ENCODE measurements at places on chromosomes 7 and 10.

DNA sequence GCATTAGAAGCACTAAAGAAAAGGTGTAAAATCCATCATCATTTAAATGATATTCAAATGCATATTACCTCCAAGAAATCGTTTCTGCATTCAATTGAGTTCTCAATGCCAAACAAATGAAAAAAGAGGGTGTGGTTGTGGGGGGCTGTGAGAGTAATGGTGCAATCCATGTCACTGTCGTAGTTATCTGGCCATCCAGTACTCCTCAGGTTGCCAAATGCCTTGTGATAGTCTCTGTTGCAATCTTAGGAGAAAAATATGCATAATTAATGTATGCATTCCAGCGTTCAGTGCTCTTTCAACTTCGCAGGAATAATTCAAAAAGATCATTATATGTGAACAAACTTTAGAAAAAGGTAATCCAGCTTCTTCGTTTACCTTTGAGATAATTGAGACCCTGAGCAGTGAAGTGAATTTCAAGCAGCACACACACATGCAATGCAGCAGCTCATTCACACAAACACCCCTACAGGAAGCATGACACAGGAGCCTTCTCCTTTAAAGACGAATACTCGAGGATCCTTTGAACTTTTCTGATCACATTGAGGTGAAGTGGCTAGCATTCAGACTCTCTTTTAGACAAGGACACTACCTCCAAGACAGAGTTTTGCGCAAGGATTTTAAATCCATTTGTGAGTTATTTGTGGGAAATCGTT lies 73.4 kb downstream of the OR13A1 start:
- DNase-seq, result no peak

- DNase-seq, result no peak
Observed at GRCh38 chr10:30422981-30423654, 10.9 kb upstream of the MAP3K8 start.

DNA sequence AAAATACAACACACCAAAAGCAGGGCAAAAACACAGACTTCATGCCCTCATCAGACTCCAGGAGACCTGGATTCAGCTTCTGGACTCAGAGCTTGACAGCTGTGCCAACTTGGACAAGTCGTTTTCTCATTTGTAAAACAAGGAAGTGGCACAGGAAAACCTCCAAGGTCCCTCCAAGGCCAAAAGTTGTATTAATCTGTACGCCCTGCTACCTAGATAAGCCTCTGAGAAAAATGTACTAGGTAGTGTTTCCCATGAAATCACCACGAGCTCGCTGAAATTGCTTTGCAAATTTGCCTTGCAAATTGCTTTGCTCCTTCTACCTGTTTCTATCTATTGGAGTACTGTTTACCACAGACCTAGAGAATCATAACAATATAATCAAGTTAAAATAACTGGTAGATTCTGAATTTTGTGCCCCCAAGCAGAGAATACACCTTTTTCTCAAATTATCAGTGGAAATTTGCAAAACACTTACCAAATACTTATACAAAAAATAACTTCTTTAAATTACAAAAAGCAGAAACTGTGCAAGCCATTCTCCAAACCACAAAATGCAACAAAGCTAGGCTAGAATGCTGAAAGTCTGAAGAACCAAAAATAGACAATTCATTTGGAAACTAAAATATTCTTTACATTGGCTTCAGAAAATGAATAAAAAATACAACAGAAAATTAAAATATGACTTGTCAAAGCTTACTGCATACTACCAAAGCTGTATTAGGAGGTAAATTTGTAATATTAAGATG lies 158.1 kb upstream of the CHST15 start:
- no peak for DNase-seq

DNA sequence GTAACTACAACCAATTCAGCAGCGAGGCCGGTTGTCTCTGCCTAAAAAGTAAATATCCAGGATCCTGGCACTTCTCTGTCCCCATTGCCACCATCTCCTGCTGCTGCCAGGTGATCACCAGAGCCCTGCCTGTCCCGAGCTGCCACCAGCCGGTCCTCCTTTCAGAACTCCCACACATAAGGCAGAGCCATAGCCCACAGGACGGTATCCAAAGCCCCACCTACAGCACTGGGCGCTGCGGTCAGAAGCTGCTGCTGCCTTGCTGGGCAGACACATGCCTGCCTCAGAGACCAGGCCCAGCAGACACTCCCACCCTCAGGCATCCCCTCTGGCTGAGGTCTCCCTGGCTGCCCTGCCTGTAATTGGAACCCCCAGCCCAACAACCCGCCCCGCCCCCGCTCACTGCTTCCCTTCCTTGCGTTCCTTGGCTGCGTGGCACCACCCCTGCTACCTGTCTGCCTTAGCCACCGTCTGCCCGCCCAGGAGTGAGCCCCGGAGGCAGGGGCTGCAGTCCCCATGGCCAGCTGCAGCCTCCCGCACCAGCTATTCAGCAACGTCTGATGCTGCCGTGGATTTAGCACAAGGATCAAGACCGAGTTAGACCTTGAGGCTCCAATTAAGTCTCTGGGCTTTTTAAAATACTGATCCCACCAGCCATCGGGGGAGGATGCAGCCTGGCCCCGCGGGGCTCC lies 100.7 kb downstream of the CYTH3 start:
- DNase-seq, result no peak

DNA sequence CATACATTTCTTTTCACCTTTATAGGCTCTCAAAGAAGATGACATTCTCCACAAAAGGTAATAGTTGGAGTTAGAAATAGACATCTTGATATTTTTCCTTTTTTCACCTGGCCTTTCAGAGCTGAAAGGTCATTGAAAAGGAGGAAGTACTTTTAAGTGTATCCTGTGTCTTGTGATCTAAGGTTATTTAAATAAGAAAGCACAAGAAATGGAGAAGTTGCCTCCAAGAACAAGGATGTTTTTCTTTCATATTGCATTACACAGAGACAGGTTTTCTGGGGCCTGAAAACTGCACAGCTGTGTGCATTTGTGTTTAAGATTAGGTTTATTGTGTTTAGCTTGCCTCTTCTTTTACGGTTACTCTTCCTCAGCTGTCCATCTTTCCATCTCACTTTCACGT lies 103.4 kb upstream of the SEMA3D start:
- no peak for DNase-seq

DNA sequence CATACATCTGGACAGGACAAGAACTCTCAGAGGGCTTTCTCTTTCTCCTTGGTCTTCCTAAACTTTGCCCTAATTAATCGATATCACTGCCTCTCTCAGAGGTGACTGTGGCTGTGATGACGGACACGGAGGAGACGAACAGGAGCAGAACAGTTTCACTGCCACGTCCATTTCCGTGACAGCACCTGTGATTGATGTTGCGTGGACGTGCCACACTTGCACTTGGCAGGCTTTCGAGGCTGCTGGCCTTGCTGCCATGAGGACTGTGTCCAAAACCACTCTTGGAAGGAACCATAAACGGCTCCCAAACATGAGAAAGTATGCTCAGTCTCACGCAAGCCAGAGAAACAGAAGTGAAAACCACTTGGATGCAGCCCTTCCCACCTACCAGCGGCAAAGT lies 308.1 kb downstream of the DNAJB6 start:
- no peak for DNase-seq

DNA sequence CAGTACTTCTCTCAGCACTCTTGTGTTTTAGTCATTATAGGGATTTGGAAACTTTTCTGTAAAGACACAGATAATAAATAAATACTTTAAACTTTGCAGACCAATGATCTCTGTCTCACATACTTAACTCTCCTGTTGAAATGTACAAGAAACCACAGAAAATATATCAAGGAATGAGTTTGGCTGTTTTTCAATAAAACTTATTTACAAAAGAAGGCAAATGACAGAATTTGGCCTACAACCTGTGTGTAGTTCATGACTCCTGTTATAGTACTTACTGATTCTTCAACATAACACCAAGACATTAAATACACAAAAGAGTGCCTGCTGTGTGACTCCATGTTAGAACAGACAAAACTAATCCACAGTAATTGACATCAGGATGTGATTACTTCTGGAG lies 510.0 kb upstream of the PHF14 start:
- no peak for DNase-seq

DNA sequence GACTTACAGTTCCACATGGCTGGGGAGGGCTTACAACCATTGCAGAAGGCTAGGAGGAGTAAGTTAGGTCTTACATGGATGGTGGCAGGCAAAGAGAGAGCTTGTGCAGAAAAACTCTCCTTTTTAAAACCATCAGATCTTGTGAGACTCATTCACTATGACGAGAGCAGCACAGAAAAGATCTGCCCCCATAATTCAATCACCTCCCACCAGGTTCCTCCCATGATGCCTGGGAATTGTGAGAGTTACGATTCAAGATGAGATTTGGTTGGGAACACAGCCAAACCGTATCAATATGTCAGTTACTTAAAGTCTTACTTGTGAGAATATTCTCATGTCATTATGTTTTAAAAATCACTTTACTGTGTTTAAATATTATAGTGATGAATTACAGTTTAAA lies 481.9 kb downstream of the ARL4A start:
- no peak for DNase-seq

- DNase-seq, result no peak
Observed at GRCh38 chr7:31529103-31529502, 15.2 kb downstream of the ITPRID1 start.

- DNase-seq, result no peak
Observed at GRCh38 chr7:74302745-74303221, 13.6 kb downstream of the CLIP2 start.

- DNase-seq, result no peak
Observed at GRCh38 chr10:77214799-77215198, 422.8 kb downstream of the KCNMA1 start.

GRCh38 chr7:106187613-106188350 lies 75.7 kb upstream of the SYPL1 start:
- DNase-seq, result no peak

DNA sequence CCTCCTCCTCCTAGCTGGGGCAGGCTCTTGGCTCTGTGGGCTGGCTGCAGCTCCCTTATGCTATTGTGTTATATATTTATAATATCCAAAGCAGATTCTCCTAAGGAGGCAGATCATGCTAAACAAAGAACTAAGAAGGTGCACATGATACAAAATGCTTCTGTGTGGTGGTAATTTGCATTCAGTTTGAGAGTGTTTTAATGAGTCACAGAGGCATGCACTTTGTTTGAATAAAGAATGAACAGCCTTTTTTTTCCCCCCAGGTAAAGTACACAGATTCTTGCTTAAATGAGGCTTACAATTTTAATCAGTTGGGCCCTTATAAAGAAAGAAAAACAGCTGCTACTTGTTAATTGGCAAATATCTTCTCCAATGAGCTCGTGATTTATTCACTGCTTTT lies 95.0 kb downstream of the FANK1 start:
- DNase-seq, result no peak

GRCh38 chr7:24862461-24862860 lies 105.2 kb upstream of the GSDME start:
- no peak for DNase-seq

DNA sequence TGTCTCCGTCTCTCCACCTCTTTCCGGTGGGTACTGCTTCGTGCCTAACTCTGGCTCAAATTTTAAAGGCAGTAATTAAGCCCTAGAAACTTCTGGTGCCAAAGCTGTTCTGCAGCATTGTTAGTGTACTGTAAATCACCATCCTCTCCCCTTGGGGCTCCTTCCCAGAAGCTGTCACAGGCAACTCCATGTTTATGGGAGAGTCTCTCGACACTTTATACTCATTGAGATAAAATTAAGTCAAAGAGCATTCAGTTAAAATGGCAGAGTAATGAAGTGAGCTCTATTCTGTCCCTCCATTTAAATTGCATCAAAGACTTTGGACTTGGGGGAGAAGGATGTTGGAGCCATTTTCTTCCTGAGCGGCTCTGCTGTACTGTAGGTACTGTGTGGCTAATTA lies 274.8 kb downstream of the SFMBT2 start:
- DNase-seq, result no peak
